ENCODE measurements at places on chromosomes 1 and 21.
A peak's percentile ranks its signal among the peaks of the same experiment; 100 is the strongest.

DNA sequence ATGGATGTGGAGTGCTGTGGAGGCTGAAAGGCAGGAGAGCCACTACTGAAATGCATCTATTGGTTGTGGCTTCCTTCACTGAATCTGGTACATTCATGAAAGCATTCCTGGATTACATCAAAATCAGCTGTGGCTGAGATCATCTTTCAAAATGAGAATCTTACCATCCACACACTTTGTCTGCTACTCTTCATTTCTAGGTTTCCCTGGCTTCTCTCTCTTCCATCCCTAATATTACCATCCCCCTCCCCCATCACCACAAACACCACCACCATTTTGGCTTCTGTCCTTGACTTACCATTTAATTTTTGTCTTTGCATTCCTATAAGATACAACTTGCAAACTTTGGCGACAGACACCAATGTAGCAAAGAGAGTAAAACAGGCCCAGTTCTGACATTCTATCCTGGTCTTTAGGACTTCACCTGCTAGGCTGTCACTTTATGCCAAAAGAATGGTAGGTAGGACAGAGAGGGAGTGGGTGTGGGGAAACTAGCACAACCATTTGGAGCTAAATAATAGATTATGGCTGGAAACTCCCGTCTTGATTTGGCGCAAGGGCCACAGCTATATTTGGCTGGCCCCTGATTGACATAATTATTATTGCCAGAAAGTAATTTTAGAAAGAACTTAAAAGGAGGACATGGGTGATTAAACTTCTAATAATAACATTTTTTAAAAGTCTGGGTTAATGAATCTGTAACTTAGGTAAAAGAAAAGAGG lies 15.1 kb upstream of the DUSP10 start:
- no peak for DNase-seq

GRCh38 chr1:92790081-92790480 lies 5.2 kb upstream of the EVI5 start:
- no peak for DNase-seq

GRCh38 chr1:109040627-109040988 lies 1.3 kb downstream of the WDR47 start:
- DNase-seq = peak; percentile 21

DNA sequence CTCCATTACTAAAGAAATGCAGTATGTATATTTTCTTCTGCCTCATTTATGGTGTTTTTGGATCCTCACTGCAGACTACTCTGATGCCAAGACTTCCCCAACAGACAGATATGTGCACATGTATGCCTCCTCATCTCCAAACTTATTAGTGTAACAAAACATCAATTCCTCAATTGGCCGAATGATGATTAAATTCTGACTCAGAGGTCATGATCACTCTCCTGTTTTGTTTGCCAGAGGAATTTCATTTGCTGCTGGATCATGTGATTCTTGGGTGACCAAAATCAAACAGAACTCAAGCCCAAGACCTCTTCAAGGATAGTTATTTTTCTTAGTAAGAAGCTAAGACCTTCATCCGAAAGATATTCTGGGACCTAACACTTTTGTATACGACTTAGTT lies 227.6 kb downstream of the LMO4 start:
- DNase-seq = no peak

DNA sequence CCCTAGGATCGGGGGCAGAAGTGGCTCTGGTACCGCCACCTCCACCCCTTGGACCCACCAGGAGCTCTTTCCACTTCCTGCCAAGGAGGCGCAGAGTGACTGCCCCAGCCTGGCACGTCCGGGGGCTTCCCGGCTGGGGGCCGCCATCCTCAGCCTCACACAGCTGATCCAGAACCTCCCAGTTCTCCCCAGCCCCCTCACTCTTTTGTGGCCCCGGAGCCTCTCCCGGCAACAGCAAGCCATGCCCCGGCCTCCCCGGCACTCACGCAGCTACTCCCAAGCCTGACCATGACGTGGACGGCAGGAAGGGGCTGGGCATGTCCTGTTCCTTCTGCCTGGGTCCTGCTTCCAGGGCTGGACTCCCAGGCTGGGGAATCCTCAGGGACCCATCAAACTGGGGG lies 17.1 kb downstream of the TP73 start:
- DNase-seq = no peak

GRCh38 chr1:152107031-152107983 lies 7.9 kb downstream of the TCHH start:
- peak; percentile 5 for DNase-seq

GRCh38 chr21:42861311-42861847 lies 18.0 kb downstream of the WDR4 start:
- no peak for DNase-seq

DNA sequence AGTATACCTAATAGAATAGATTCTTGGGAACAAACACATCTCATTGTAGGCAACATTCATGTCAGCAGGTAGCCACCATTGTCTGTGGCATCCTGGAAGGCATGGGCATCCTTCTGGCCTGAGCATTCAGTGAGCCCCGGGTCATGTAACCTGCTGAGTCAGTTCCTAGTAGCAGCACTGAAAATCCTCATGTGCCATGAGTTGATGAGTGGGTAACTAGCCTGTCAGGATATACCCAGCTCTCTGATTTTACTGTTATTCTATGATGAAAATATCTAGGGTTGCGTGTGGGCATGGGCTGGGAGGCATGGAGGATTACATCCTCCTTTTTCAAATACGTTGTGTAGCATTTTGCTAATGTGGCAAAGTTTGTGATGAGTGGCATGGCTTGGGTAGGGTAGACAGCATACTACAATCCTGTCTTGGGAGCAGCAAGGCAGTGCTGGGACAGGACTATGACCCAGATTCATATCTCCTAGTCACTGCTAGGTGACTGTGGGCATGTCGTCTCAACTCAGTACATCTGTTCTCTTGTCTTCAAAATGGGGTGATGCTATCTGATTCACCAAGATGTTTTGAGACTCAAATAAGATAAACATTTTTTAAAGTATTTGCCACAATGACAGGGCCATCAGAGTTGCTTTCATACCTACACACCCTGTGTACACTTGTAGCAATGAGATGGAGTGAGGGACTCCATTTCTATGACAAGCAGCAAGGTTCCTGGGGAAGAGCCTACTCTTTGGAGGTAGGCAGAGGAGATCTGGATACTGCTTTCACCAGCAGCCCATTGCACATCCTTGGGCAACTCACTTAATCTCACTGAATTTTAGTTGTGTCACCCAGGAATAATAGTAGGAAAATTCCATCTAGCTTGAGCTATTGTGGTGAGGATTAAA lies 62.5 kb downstream of the CD58 start:
- no peak for DNase-seq

DNA sequence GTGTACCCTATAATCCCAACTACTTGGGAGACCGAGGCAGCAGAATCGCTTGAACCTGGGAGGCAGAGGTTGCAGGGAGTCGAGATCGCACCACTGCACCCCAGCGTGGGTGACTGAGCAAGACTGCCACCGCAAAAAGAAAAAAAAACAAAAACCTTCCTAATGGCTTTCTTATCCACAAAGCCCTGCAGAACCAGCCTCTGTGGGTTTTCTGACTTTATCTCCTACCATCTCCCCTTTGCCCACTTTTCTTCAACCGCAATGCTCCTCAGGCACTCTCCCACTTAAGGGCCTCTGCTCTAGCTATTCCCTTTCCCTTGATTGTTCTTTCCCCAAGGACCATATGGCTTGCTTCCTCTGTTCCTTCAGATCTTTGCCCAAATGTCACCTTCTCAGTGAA lies 67.9 kb upstream of the PUM1 start:
- DNase-seq = peak; percentile 35

All from hematopoietic multipotent progenitor cell treated with erythropoietin and hydrocortisone succinate and interleukin-3 and kit ligand, for 6 days (in vitro differentiated cells).